Type B pancreatic cell (in vitro differentiated cells): ENCODE measurements at places on chromosomes 6 and 20. TPM values are rescaled to one million over a fixed set of nuclear protein-coding genes. Genes with fewer than 3 reads are reported as not detected.

Gene MLN
- 0.65 and 4.6 TPM in 2 replicates for total RNA-seq

Gene OPN5
- 4.6 TPM in 1 of 2 replicates, not detected in the other for total RNA-seq

Gene SLPI
- total RNA-seq: 35.7 and 73.6 TPM in 2 replicates

Gene PRND
- 0.48 TPM in 1 of 2 replicates, not detected in the other for total RNA-seq

Gene NR2E1
- total RNA-seq: 0.26 TPM in 1 of 2 replicates, not detected in the other

Gene EYS
- 1.5 and 3.0 TPM in 2 replicates for total RNA-seq

Gene PTGIS
- 4.6 and 33.3 TPM in 2 replicates for total RNA-seq

Gene LY6G5B
- total RNA-seq: 13.9 and 22.0 TPM in 2 replicates

Gene CCN2
- 33.8 and 75.5 TPM in 2 replicates for total RNA-seq

Gene PNLDC1
- total RNA-seq: 0.17 TPM in 1 of 2 replicates, not detected in the other

Gene JPH2
- 4.9 and 17.3 TPM in 2 replicates for total RNA-seq

Gene SRXN1
- 16.3 and 25.4 TPM in 2 replicates for total RNA-seq

GRCh38 chr6:167776906-167777627, 49.6 kb upstream of the AFDN start:
- DNase-seq: no peak

DNA sequence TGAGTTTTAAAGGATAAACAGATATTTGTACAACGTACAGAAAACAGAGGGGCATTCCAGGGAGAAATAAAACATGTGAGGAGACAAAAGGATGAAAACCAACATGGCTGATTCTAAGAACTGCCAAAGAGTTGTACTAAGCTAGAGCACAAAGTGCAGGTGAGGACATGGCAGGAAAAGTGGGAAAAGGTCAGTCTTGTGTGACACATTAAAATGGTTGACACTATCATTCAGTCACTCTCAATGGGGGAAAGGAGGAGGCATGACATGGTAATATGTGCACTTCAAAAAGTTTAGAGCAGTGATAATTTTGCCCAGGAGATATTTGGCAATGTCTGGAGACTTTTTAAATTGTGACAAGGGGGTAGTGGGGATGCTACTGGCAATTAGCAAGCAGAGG, 21.8 kb downstream of the PHIP start:
- DNase-seq: no peak

DNA sequence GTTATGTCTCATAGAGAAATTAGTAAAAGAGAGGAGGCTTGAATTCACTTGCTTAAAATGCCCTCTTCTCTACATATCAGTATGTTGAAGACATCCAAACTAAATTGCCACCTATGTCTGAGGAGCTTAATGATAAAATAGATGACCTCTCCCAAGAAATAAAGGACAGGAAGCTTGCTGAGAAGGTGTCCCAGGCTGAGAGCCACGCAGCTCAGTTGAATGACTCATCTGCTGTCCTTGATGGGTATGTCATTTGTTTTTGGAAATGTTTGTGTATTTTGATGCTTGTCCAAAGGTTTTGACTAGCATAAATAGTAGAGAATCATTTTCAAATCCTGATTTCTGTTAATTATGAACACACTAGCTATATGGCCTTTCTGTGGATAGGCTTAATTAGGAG, 307.7 kb downstream of the ARHGAP18 start:
- no peak for DNase-seq

DNA sequence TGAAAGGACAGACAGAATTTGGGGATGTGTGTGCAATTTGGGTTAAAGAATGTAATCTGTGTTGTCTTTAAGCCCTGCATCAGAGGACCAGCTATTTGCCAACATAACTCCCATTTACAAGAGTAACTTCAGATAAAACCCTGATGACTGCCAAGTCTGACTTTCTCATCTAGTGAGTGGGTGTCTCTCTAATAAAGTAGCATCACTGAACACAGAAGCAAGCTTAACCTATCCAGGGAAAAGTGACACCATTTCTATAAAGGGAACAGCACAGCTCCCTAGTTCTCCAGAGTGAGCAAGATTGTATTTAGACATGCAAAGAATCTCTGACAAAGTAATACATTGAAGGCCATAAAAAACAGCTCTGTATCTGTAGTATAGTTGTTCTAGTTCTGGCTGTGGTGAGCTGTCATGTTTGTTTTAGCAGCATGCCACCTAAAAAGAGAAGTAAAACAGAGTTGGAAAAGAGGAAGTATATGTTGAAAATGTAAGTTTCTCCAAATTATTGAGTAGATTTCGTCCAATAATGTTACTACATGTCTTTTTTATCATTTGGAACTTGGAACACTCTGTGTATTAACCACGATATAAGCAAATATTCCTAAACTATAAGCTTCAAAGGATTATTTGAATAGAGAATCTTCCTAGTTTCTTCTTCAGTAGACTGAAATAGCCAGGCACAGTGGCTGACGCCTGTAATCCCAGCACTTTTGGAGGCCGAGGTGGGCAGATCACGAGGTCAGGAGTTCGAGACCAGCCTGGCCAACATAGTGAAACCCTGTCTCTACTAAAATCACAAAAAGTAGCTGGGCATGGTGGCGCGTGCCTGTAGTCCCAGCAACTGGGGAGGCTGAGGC, 8.8 kb upstream of the PIM1 start:
- no peak for DNase-seq

GRCh38 chr20:4775322-4776078, 53.8 kb downstream of the PRND start:
- DNase-seq: no peak

DNA sequence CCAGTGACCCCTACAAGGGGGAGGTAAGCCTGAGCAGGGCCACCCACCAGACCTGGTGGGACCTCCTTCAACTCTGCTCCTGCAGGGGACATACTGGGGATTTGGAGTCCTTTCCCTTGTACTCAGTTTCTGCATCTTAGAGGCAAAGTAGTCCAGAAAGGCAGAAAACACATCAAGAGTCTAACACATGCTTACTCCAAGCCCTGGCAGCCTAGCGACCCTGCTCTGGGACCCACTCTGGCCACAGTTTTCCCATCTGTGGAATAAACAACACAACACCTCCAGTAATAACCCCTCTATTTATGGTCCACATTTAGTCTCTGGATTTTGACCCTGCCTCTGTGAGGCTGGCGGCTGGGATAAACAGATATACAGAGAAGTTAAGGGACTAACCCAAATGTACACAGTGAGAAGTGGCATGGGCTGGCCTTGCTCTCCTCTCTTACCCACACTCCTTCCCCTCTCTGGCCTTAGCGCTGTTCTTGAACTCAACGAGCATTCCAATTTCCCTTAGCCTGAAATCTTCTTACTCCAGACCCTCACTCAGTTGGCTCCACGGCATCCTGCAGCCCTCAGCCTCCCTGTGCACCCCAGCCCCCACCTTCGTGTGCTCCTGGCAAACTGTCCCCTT, 16.1 kb upstream of the TLDC2 start:
- DNase-seq: no peak

DNA sequence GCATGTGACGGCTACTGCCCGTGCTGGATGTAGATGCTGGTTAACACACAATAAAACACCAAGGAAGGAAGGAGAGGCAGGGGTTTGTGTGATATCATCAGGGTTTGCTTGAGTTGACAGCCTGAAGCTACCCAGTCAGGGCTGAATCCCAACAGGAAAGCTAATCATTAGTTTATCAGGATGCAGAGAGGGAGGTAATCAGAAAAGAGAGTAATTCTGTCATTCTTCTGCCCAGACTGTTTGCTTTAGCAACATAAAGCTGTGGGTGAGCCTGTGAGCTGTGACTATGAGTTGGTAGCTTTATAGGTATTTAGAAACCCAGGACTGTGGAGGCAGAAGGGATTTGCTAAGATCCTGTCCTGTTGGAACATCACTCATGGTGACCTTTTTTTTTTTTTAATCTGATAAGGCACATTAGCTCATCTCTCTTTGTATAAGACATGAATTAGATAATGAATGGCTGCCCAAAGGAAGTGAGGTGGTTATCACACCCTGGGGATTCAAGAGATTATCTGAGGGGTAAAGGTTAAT, 79.3 kb downstream of the CAP2 start:
- DNase-seq: no peak

DNA sequence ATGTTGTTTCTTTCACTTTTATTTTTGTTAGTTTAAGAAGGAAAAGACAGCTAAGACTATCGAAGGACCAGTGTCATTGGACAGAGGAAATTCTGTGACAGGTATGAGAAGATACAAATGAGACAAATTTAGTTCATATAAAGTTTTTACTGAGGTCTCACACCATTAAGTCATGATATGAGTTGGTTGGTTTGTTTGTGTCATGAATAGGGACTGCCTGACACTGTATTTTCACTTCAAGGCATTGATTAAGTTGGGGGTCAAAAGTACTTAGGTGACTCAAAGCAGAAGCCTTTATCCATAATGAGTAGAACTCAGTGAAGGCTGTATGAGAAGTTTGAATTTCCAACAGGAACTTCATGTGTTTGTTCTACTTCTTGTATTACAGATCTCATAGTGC, 21.3 kb upstream of the HIVEP2 start:
- no peak for DNase-seq

GRCh38 chr6:111721753-111722154, 116.1 kb upstream of the TRAF3IP2 start:
- DNase-seq: no peak

GRCh38 chr20:53262365-53262764, 290.2 kb downstream of the TSHZ2 start:
- no peak for DNase-seq

DNA sequence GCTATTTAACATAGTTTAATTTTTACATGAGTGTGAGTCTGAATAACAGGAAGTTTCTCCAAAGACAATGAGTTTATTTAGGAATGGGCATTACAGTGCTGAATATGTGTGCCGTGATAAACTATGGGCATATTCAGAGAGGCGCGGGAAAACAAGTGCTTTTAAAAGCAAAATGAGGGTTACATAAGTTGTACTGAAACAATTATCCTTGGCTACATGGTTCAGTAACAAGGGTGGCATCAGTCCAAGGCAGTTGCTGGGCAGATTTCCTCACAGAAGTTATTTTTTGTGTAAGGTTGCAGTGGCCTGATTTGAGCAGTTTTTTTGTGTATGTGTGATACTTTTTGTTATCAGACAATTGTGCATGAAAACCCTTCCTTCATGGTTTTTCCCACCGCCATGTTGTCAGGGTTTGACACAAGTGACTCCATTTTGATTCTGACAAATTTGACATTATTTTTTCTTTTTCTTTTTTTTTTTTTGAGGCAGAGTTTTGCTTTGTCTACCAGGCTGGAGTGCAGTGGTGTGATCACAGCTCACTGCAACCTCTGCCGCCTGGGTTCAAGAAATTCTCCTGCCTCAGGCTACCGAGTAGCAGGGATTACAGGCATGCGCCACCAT, 22.3 kb upstream of the PXDC1 start:
- DNase-seq: no peak

DNA sequence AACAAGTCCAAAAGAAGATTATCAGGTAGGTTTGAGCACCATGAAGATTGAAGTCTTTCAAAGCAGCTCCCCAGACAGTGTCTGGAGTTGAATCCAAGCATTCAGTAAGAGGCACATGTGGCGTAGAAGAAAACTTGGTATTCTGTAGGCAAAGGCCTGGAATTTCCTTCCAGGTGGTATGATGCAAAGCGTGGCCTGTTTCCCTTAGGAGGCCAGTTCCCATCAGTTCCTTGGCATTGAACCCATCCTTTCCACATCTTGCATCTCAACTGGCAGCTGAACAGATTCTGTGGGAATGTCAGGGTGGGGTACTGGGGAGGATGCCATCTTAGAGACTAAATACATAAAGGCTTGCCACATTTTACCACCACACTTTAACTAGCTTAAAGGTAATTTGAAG, 516.0 kb downstream of the BTBD3 start:
- DNase-seq: no peak

GRCh38 chr20:774016-774659, 5.8 kb upstream of the SLC52A3 start:
- no peak for DNase-seq

GRCh38 chr20:23049201-23050075, at the start of gene THBD:
TSS of gene THBD (minus strand) at chr20:23049672. CDS start at chr20:23049504, 168 bp downstream.
- DNase-seq: no peak

GRCh38 chr20:52379723-52380336, 188.3 kb upstream of the ZFP64 start:
- DNase-seq: no peak

DNA sequence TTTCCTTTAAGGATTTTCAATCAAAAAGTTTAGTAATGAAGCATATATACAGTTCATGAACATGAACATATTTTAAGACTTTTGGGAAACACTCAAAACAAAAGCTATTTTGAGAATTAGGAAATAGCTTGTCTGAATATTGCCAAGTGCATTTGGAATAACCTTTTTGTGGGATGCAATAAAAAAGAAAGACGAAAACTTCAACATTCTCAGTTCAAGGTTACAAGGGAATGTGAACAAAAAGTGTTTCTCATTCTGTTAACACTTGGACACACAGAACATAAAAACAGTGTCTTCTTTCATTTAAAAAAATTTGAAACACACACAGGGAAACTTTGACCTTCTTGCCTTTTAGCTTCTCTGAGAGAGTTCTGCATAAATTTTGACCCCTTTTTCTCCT, 72.7 kb upstream of the TCF21 start:
- no peak for DNase-seq

- DNase-seq: no peak
Observed at GRCh38 chr6:29763491-29764289, 40.5 kb downstream of the HLA-F start.

GRCh38 chr20:44582311-44583025, at the start of gene PKIG:
TSS of gene PKIG (plus strand) at chr20:44582579. CDS start at chr20:44614557, 31,978 bp downstream.
- no peak for DNase-seq

GRCh38 chr20:44648579-44648978, 2.9 kb downstream of the ADA start:
- no peak for DNase-seq

DNA sequence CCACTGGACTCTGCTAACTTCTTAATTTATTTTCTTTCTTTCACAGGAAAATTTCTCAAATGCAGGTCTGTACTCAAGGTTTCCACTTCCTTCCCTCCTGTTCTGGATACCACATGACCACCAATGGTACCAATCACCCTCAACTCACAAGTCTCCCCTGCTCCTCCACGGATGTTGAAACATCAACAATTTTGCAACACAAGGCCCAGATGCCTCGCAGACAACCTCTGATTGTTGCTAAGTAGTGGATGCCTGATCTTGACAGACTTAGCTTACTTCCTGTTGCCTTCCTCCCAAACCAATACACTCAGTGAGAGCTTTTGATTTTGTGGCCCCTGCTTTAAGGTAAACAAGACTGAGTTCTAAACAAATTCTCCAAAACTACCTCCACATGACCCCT, 146.6 kb downstream of the FRK start:
- no peak for DNase-seq

DNA sequence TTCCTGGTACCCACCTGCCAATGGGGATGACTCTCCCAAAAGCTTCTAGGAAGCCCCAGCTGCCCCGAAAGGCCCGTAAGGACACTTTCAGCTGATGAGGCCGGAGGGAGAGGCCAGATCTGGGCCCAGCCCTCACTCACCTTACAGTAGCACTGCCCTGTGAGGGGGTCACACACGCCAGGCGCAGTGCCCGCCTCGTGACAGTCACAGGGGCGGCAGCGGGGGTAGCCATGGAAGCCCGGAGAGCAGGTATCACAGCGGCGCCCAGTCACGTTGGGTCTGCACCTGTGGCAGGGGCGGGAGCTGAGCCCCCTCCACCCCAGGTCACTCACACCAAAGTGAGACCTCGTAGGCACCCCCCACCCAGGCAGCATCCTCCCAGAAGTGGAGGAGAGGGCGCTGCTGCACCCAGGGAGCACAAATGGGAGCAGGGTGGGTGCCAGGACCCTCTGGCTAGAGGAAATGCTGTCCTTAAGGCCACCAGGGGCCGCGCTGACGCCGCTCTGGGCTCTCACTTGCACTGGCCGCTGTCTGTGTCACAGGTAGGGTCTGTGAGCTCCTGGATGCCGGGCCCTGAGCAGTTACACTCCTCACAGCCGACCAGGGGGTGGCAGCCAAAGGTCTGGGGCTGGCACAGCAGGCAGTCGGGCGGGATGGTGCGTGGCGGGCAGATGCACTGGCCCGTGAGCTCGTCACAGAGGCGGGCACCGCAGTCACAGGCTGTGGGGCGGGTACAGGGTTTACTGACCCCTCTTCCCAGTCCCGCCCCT, 25.1 kb downstream of the ADRM1 start:
- no peak for DNase-seq

GRCh38 chr6:43489277-43490072, 12.1 kb downstream of the TJAP1 start:
- DNase-seq: no peak
